ENCODE measurements at places on chromosomes 4 and X.

GRCh38 chr4:172514011-172514410, 654.6 kb upstream of the GALNT7 start:
- no peak for DNase-seq

GRCh38 chr4:168843635-168844034, 166.4 kb downstream of the CBR4 start:
- DNase-seq = no peak

GRCh38 chrX:17537723-17538243, 162.8 kb downstream of the NHS start:
- no peak for DNase-seq

GRCh38 chr4:86660401-86660800, 66.3 kb downstream of the PTPN13 start:
- no peak for DNase-seq

- DNase-seq = peak; percentile 58
Observed at GRCh38 chr4:183783991-183784553, 121.0 kb upstream of the STOX2 start.

- no peak for DNase-seq
Observed at GRCh38 chr4:65193985-65194384, 476.3 kb downstream of the EPHA5 start.

DNA sequence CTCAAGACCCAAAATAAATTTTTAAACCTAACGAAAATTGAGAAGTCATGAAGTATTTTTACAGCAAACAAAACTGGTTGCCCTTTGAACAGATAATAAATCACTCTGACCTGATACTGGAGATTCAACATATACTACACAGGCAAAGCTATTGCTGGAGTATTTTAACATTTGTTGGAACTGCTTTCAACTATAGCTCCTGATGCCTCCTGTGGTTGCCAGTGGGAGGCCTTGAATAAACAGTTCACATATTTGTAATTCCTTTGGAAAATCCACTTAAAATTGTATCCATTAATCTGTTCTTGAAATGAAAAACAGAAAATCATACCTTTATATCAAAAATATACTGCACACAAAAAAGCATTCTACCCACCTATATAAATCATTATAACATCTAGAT, 605.1 kb downstream of the KCTD8 start:
- no peak for DNase-seq

DNA sequence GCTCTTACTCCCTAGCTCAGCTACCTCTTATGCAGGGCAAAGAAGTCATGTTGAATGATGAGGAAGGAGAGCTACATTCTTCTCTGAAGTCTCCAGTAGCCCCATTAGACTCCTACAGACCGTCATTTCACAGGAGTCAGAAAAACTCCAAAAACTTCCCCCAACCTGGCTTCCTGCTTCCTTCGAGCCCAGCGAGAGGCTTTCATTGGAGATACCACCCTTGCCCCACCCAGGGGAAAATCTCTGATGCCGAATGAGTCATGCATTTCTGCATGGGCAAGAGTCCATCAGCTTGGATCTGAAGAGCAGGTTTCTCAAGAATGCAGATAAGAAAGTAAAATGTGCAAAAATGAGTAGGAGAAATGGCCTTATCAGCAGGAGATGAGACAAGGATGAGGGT, 53.0 kb downstream of the ARSF start:
- no peak for DNase-seq

GRCh38 chr4:162422312-162422711, 258.5 kb upstream of the FSTL5 start:
- DNase-seq = no peak

DNA sequence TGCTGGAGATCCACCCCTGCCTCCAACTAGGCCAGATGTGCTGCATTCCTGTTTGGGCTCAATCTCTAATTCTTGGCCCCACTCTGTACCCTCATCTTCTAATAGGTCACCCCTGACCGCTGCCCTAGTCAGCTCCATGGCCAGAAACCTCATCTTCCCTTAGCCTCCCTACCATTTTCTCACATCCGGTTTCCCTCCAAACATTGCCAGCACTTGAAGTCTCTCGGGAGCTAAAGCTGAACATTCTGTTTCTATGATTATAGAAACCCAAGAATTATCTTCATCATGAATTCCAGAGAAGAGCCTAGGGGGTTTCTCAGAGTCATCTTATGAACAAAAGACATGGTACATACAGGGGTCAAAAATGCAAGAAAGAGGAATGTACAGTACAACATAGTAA, 179.7 kb downstream of the AMELX start:
- DNase-seq = peak; percentile 85

DNA sequence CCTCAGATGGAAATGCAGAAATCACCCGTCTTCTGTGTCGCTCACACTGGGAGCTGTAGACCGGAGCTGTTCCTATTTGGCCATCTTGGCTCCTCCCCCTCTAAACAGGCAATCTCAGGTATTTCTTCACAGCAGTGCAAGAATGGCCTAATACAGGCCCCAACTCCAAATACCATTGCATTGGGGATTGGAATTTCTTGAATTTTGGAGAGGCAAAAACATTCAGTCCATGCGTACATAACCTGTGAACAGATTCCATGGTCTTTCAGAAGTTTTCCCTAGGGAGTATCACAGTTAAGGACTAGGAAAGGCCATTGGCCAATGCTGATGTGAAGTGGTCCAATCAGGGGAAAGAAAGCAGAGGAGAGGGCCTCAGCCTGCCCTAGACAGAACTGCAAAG, 128.2 kb upstream of the NOCT start:
- DNase-seq = no peak

GRCh38 chr4:40581254-40582140, 48.2 kb downstream of the RBM47 start:
- no peak for DNase-seq

DNA sequence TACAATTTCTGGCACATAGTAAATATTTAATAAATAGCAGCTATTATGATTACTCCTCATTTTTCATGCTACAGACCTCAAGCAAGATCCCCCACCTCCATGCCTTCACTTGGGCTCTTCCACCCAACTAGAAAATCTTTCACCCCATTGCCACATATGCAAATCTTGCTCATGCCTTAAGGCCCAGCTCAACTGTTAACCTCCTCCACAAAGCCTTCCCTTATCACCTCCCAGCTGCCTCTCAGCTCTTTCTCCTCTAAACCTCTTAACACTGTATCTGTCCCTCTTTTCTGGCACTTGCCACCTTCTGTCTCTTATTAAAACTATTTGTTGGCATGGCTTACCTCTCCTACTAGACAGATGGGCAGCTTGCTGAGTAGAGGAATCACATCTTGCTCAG, 51.5 kb downstream of the PJA1 start:
- DNase-seq = no peak

DNA sequence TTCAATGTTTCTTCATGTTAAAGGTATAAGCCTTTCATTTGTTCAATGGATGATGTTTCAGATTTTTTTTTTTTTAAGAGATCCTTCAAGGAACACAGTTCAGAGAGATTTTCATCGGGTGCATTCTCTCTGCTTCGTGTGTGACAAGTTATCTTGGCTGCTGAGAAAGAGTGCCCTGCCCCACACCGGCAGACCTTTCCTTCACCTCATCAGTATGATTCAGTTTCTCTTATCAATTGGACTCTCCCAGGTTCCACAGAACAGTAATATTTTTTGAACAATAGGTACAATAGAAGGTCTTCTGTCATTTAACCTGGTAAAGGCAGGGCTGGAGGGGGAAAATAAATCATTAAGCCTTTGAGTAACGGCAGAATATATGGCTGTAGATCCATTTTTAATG, 75.8 kb downstream of the NPNT start:
- no peak for DNase-seq

- DNase-seq = no peak
Observed at GRCh38 chr4:147576084-147576483, 41.1 kb upstream of the TMEM184C start.

GRCh38 chrX:22150371-22150770, 118.2 kb downstream of the PHEX start:
- DNase-seq = no peak

DNA sequence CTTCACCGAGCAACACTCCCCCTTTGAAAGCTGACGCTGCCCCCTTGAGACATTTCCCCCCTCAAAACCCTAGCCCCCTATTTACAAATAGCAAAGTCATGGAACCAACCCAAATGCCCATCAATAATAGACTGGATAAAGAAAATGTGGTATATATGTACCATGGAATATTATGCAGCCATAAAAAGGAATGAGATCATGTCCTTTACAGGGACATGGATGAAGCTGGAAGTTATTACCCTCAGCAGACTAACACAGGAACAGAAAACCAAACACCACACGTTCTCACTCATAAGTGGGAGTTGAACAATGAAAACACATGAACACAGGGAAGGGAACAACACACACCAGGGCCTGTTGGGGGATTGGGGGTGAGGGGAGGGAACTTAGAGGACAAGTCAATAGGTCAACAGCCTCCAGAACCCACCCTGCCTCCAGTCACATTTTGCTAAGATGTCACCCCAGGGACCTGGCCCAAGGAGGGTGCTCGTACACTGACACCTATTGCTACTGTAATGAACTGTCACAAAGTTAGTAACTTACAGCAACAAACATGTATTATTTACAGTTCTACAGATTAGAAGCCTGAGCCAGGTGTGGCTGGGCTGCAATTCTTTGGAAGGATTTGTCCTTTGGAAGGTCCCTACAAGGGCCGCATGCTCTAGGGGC, 20.6 kb downstream of the SCD5 start:
- DNase-seq = no peak
